ENCODE measurements at places on chromosomes 3 and 15. TPM values are rescaled to one million over a fixed set of nuclear protein-coding genes. Genes with fewer than 3 reads are reported as not detected.

DNA sequence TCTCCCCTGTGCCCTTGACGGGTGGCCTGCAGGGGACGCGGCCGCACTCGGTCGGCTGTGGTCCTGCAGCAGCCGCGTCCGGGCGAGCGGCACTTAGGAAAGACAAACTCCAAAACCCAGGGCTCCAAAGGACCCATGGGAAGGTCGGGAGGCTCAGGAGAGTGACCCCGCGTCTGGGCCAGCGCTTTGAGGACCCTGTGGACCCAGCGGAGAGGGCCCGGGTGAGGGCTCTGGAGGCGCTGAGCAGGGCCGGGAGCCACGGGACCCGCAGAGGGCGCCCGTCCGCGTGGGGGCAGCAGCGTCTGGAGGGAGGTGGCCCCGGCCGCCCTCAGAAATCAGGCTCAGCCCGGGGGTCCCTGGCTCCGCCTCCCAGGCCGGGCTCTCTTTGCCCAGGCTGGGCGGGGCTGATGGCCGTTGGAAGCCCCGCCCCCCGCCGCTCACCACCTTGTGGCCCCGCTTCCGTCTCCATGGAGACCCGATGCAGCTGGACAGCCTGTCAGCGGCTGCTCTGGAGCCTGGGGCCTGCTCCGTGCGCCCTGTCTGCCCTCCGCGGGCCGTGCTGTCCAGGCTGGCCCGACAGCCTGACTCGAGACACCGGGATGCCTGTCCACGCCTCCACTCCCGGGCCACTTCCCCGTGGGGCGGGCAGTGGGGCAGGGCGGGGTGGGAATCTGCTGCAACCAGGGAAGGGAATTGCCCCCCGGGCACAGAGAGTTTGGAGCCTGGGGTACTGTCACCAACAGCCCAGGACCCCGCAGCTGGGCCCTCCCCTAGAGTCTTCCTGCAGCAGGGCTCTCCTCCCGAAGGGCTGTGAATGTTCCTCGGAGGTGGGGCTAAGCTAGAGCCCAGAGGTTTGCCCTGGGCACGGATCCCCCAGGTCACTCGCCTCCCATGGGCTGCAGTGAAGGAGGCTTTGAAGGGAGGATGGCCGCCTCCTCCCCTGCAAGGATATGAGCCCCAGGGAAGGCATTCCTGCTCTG, 34.8 kb upstream of the RPL32 start:
- no peaks in the 10 kb centered on the region for H3K36me3 ChIP-seq
- peak; percentile 43 for DNase-seq
- no peaks in the 10 kb centered on the region for H3K4me1 ChIP-seq
- H3K4me3 ChIP-seq = peak overlapping the region; percentile 28
- no peaks in the 10 kb centered on the region for H3K27me3 ChIP-seq

DNA sequence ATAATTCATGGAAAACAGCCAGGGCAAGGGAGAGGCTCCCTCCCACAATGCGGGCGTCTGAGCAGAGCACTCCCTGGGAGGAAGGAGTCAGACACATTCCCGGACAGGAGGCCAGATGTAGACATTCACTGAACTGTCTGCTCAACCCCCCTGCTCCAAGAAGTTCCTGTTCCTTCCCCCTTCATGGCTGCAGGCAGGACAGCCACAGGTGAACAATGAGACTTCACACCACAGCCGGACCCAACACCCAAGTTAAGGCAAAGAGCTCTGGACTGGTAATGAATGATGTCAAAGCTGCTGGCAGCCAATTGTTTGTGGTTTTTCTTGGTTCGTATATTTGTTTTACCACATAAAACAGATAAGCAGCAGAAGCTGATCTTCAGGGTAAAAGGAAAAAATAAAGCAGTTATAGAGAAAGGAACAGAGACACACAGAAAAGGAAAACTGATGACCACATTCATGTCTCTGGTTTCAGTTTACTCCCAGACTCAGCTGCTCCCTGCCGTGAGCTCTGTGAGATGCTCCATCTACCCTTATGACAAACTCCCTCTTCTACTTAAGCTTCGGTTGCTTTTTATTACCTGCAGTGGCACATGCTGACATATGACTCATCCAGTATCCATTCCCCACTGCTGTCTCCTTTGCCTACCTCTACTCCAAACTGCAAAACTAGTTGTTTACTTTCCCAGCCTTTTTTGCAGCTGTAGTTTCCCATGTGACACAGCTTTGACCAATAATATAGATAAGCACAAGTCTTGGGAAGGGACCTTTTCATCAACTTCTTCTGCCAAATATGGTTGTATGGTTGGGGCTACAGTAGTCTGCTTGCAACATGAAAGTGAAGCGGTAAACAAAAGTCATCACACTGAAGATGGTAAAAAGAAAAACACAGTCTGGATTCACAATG, 33.1 kb downstream of the DZIP1L start:
- DNase-seq = no peak
- no peak overlapping the region for H3K27ac ChIP-seq
- H3K4me1 ChIP-seq = no peaks in the 10 kb centered on the region
- H3K27me3 ChIP-seq = no peaks in the 10 kb centered on the region

The TRAIP gene
- 19.7 TPM for total RNA-seq

DNA sequence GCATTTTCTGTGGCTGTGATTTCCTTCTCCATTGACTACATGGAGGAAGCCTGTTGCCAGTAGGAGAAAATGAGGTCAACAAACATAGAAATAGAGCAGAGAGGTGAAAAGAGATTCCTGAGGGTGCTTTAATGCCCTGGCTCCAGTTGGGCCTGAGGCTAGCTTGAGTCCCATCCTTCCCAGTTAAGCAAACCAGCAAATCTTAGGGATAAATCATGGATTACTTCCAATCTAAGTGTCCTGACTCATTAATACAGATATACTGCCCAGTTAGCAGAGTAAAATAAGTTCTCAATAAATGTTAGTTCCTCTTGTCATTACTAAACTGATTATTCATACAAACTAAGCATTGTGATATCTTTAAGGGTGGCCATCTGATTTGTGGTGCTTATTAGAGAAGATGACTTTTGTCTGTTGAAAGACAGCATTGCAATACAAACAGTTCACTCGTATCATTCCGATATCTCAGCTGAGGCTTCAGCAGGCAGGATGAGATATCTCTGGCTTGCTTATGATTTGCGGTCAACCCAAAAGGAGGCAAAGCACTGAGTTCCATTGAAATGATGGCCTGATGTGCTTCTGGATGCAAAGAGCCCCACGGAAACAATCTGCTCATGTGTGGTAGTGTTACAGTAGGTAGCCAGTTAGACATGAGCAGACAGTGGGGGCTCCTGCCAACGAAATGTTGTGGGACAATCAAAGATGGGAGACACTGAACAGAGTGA, 6.6 kb upstream of the STARD5 start:
- no peak for DNase-seq
- H3K4me3 ChIP-seq = no peak overlapping the region
- H3K4me1 ChIP-seq = no peaks in the 10 kb centered on the region
- H3K27me3 ChIP-seq = no peaks in the 10 kb centered on the region

DNA sequence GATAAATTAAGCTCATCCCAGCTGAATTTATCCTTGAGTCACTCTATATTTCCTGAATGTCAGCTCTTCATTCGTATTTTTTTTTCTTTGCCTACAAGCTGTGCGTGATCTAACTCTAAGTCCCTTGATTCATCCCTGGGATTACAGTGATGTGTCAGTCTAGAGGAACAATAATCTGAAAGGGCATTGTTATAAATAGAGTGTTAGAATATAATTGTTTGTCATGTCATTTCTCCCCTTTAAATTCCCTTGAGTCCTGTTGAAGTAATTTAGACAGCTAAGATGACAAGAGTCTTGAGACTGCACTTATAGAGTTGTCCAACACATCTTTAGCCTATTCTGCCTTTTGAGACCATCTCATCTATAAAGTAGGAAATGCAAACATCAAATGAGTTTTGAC, 621.8 kb downstream of the ZIC1 start:
- no peaks in the 10 kb centered on the region for H3K27me3 ChIP-seq
- no peak overlapping the region for H3K27ac ChIP-seq
- no peaks in the 10 kb centered on the region for H3K36me3 ChIP-seq
- no peaks in the 10 kb centered on the region for H3K4me1 ChIP-seq
- no peak overlapping the region for H3K4me3 ChIP-seq

GRCh38 chr15:29522373-29523276, 253.0 kb upstream of the NSMCE3 start:
- no peaks in the 10 kb centered on the region for H3K4me1 ChIP-seq
- no peak overlapping the region for H3K27ac ChIP-seq
- peak; percentile 23 for DNase-seq
- no peaks in the 10 kb centered on the region for H3K27me3 ChIP-seq
- no peaks in the 10 kb centered on the region for H3K36me3 ChIP-seq
- H3K4me3 ChIP-seq = no peak overlapping the region

The GOLGA8R gene
- total RNA-seq = 0.90 TPM

The STX19 gene
- total RNA-seq = 18.8 TPM

DNA sequence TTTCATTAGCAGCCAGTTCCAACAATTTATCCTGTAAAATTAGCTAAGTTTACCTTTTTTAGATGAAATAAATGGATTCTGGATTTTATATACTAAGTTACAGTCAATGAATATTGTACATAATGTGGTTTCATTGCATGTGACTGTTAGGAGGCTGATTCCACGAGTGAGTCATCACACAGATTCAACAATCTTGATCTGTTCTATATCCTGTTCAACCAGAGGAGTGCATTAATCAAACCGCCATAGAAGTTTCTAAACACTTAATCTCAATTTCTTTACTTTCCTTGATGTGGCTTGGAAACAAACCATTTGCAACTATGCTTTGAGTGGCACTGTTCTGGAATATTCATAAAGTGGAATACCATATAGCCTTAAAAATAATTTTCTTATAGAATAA, 15.3 kb downstream of the DNAJC13 start:
- no peaks in the 10 kb centered on the region for H3K27me3 ChIP-seq
- H3K27ac ChIP-seq = no peak overlapping the region
- no peak for DNase-seq
- H3K4me1 ChIP-seq = no peaks in the 10 kb centered on the region

GRCh38 chr15:36403351-36403750, 176.1 kb upstream of the CDIN1 start:
- DNase-seq = no peak
- no peaks in the 10 kb centered on the region for H3K27me3 ChIP-seq
- no peak overlapping the region for H3K4me3 ChIP-seq

The MME gene
- 1.4 TPM for total RNA-seq

- peaks cover 15% of the 10 kb centered on the region for H3K4me1 ChIP-seq
- DNase-seq = no peak
- H3K27me3 ChIP-seq = no peaks in the 10 kb centered on the region
- H3K36me3 ChIP-seq = no peaks in the 10 kb centered on the region
- no peak overlapping the region for H3K27ac ChIP-seq
These were observed 1.8 kb downstream of the HYAL3 start for GRCh38 chr3:50297384-50297775.
